Stimulated activated CD8-positive, alpha-beta memory T cell treated with anti-CD3 and anti-CD28 coated beads, Interleukin-4, amount 100 ng/mL, for 4 hours (primary cell): ENCODE measurements at places on chromosomes 5 and 9.

DNA sequence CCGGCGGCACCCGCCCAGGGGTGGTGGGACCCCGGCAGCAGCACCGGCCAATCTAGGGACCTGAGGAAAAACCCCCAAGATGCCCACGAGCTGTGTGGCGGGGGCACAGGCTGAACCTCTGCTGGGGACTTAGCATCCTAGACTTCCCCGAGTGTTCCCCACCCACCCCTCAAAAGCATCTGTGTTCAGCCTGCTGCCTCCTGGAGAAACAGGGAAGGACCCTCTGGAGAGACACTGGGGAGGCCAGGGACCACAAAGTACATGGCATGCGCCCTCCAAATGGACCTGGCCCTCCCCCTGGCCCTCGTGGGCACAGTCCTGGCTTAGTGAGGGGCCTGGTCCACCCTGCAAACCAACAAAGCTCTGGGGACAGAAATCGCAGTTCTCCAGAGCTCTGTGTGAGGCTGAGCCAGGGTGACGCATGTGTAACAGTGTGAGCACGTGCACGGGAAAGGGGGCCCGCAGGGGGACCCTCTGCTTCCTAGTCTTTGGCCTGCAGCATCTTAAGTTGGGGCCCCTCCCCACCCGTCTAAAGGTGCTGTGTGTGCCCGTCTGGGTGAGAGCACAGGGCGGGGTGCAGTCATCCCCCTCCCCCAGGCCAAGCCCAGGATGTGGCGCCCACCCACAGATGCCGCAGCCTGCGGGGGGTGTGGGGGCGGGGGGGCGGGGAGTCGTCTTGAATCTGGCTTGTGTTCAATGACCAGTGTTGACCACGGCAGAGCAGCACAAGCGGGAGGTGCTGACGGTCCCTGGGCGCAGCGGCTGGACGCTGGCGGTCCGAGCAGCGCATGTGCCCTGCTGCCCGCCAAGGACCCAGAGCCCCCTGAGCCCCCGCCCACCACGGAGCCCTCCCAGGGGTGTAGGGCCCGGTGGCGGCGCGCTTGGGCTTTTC is 672 bp upstream of the KCNT1 start:
- DNase-seq: peak; percentile 9

DNA sequence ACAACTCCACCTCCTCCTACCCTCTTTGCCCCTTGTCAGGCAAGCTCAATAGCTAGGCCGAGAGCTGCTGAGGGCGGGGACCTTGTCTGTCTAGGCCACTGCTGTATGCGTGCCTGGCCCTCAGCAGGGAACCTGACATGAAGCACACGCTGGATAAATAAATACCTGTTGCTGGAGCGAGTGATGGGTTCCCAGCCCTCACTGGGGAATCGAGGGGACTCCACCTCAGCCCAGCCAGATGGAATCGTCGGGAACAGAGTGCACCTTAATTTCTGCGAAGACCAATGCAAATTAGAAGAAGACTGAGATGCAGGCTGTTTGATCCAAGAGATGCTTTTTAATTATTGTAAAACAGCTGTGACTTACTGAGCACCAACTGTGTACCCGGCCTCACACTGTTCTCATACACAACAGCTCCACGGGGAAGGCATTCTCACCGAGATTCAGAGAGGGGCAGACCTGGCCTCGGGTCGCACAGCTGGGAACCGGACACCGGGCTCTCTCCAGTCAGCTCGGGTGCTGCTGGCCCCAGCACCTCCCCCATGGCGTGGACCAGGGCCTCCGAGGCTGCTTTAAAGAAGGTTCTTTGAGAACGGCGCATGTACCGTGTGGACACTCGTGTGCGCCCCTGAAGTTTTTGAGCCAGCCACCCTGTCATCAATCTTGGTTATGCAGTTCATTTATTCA is 109.7 kb upstream of the IER5L start:
- DNase-seq: no peak

- no peak for DNase-seq
These were observed 13.9 kb downstream of the ALDOB start for GRCh38 chr9:101421653-101422065.

- no peak for DNase-seq
These were observed 1040.3 kb downstream of the TLE1 start for GRCh38 chr9:80649001-80649420.

- no peak for DNase-seq
These were observed 97.7 kb upstream of the PRRC1 start for GRCh38 chr5:127419683-127420257.

- no peak for DNase-seq
These were observed 1231.1 kb upstream of the ACO1 start for GRCh38 chr9:31153250-31153840.

DNA sequence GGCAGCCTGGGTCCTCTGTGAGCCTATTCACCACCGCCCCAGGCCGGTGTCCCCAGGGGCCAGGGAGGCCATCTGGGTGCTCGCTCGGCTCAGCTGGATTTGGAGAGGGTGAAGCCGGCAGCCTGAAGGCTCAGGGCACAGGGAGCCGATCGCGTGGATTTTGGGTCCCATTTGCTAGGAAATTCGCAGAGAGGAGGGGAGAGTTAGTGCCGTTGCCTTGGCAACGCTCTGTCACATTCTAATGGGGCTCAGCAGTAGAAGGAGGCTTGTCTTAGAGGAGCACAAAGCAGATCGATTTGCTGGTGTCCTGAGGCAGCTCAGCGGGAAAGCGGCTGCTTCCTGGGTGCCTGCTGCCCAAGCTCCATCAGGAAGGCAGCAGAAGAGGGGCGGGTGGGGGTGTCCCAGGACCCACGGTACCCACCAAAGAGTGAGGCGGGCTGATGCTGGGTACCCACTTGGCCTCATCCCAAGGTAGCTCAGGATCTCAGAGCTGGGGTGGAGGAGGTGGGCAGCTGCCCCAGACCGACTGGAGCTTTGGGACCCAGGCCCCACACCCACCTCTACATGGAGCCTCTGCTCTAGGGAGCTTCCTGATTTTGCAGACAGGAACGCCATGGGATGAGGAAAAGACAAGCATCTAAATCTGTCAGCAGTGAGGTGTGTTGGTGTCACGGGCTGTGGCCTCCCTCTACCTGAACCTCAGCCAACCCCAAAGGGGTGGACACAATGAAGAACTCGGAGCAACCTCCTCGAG is 17.1 kb upstream of the OLFM1 start:
- DNase-seq: no peak

DNA sequence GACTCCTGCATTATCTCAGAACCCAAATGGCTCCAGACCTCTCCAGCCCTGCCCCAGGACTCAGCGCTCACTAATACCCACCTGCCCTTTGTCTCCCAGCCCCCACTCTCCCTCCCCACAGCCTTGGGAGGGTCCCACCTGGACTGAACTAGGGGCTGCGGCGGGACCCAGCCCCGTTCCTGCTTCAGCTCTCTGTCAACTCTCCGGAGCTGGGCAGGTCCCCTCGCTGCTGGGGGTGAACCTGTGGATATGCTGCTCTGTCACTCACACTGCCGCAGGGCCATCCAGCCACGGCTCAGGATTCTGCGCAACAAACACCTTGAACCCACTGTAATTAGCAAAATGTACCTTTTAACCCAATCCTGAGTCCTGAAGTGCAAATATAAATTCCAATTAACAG is 36.8 kb downstream of the NDUFS6 start:
- DNase-seq: no peak

GRCh38 chr5:34656700-34657273 is 659 bp downstream of the RAI14 start:
- DNase-seq: no peak

DNA sequence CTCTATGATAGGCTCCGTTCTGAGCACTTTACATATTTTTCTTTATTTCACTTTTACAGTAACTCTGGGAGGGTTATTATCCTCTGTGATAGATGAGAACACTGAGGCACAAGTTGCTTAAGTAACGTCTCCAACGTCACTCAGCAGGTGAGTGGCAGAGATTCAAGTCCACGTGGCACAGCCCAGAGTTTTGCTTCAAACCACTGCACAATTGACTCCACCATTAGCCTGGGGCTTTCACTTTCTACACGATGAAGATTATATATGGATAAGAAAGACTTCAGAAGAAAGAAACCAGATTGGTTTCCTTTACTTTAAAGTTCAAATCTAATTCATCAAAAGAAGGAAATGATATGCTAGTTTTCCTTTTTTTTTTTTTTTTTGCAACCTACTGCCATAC is 245.9 kb downstream of the SYK start:
- DNase-seq: no peak

DNA sequence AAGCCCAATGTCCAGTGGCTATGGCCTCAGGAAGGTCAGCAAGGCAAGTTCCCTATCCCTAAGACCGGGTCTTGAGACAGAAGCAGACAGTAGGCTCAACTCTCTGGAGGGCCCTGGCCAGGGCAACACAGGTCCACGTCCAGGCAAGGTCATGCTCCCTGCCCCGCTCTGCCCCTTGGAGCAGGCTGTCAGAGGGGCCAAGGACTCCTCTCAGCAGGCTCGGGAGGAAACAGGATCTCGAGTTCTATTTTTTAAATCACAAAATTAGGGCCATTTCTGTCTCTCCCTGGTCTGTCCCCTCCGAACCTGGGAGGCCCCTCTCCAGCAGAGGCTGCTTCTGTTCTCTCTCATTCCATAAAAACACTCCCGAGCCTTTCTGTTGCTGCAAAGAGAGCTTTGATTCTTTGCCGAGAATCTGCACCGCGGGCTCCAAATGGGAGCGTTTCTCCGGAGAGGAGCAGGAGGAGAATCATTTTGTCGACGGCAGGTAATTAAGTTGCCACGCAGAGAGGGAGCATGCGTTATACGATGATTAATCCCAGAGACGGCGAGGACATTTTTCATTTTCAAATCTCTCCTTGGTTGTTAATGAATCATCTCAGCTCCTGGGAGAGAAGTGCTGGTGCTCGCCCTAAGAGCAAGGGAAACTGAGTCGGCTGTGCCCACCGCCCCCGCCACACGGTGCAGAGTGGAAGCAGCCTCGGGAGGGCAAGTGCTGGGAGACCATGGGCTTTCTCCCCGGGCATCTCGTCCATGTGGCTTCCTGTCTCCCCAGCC is 24.5 kb upstream of the FCN1 start:
- no peak for DNase-seq

DNA sequence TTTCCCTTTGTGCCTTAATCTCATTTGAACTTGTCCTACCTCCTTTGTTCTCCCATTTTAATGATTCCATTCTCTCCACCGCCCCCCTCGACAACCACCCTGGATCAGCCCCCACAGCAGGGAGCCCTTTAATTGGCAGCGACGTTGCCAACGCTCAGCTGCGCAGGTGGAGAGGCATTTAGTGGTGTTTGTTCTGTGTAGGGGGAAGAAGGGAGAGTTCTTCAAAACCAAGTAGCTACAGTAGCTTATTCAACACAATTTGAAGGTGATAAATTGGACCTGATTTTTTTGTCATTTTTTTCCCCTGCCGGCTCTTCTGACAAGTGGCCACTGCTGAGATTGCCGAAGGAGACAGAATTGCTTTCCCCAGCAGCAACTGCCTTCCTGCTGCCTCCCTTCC is 499.1 kb downstream of the CDK5RAP2 start:
- DNase-seq: no peak

DNA sequence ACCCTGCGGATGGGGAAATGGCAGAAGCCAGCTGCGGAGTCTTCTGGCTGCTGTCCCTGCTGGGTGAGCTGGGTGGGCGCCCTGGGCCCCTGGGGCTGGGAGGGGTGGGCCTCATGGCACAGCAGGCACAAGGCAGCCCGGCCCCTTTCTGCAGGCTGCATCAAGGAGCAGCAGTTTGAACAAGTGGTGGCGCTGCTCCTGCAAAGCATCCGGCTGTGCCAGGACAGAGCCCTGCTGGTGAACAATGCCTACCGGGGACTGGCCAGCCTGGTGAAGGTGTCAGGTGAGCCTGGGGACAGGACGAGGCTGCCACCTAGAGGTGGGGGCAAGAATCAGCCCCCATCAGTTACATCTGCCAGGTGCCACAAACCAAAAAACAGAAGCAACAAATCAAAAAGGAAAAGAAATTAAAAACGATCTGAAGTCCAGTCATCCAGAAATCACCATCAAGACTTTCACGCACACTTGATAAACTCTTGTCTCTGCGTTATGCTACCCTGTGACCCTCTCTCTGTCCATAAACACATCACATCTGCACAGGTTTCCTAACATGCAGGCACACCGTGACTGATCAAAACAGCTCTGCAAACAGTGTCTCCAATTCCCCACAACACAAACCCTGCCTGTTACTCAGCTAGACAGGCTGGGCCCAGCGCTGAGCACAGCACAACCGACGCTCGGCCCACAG is 13.9 kb downstream of the REXO4 start:
- DNase-seq: peak; percentile 20

DNA sequence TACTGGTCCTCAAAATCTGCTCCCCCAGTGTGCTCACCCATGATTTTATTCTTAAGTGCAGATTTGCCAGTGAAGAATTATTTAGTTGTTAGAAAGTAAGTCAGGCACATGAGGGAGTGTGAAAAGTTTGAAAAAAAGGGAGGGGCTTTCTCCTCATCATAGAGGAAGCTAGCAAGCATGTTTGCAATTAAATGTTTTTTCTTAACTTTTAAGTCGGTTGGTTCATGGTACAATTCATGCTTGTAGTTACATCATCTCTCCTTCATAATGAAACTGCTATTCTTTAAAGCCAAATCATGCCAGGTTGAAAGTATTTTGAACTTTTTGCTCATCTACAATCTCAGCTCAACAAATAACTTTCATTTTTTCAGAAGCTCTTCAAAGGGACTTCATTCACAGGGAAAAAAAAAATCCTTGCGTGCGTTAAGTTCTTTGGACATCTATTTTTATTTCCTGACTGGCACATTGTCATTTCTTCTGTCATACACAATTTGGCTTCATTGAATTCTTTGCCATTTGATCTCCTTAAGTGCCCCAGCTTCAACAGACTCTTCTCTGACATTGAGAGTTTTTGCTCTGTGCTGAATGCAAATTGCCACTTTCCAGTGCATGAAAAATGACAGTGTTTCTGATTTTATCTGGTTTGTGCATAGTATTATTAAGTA is 456.9 kb downstream of the TMEM232 start:
- no peak for DNase-seq

- no peak for DNase-seq
These were observed 10.8 kb upstream of the ZFR start for GRCh38 chr5:32455311-32455710.
